Heart left ventricle (tissue), 16 donors: ENCODE measurements at places on chromosomes 5 and 9. TPM values are rescaled to one million over a fixed set of nuclear protein-coding genes. Genes with fewer than 3 reads are reported as not detected.

The FNIP1 gene
- total RNA-seq: 38.0 TPM

The SEPTIN8 gene
- total RNA-seq: 37.1 TPM

The CMYA5 gene
- total RNA-seq: 2,055 TPM

The ABO gene
- total RNA-seq: 0.91 TPM
